Stimulated activated CD4-positive, alpha-beta T cell treated with anti-CD3 and anti-CD28 coated beads, TNF-alpha, amount 100 ng/mL, for 24 hours (primary cell): ENCODE measurements at places on chromosomes 16 and 17.

- DNase-seq: no peak
Observed at GRCh38 chr16:84048270-84048669, 5.7 kb upstream of the SLC38A8 start.

- DNase-seq: no peak
Observed at GRCh38 chr17:39393736-39394135, 7.7 kb downstream of the FBXL20 start.

- no peak for DNase-seq
Observed at GRCh38 chr17:725746-726145, 6.7 kb upstream of the TLCD3A start.

- DNase-seq: no peak
Observed at GRCh38 chr17:69854225-69854780, 220.7 kb upstream of the KCNJ16 start.

- no peak for DNase-seq
Observed at GRCh38 chr16:25580041-25580440, 111.7 kb upstream of the HS3ST4 start.

- DNase-seq: peak; percentile 71
Observed at GRCh38 chr17:82863941-82864712, 24.3 kb upstream of the ZNF750 start.

GRCh38 chr16:15427648-15428239, 6.6 kb upstream of the BMERB1 start:
- DNase-seq: peak; percentile 12

- DNase-seq: no peak
Observed at GRCh38 chr17:19273731-19274130, 36.6 kb downstream of the EPN2 start.

DNA sequence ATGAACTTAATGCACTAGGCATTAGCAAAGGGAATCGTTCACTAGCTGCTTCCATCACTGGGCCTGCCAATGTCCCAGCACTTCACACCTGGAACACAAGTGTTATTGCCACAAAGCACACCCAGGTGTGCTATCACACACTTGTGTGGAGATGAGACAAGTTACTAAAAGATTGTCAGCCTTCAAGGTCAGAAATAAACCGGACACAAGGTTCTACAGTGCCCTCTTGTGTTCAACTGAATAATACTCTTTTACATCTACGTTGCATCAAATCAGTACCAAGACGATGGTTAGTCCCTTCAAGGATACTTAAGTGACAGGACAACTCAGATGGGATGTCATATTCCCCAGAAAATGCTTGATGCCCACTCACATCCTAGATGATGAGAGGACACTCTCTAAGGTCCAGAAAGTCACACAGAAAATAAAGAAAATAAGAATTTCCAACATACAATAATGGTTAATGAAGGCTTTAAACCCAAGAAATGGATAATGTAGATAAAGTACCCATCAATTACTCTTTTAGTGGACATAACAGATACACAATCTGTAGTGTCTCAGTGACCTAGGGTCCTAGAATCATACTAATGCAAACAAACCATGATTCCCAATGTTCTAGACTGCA, 16.4 kb upstream of the GLG1 start:
- no peak for DNase-seq

DNA sequence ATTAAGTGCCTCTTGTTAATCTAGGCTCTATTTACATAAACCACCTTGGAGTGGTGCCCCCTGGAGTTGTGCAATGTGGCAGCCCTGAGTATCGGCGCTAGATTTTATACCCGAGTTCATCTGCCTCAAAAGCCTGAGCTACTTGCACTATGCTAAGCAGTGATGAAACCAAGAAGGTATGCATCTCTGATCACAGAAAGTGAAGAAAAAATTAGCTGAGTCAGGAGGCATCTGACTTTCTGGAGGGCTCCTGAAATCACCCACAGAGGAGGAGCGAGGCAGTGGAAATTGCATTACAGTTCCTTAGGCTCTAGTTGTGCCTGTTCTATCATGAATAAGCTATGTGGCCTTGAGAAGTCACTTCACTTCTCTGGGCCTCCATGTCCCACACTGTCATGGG, 80.3 kb upstream of the PSMD7 start:
- no peak for DNase-seq

- no peak for DNase-seq
Observed at GRCh38 chr17:49602783-49603182, 27.1 kb downstream of the NXPH3 start.

GRCh38 chr17:76171706-76172105, 30.7 kb upstream of the FOXJ1 start:
- no peak for DNase-seq
